ENCODE measurements at places on chromosomes 6 and 20. TPM values are rescaled to one million over a fixed set of nuclear protein-coding genes. Genes with fewer than 3 reads are reported as not detected.

The GGT7 gene
- 12.1 TPM for total RNA-seq

- no peak for DNase-seq
These were observed 146.4 kb upstream of the PROKR2 start for GRCh38 chr20:5463007-5463686.

- no peak for DNase-seq
These were observed 129.2 kb upstream of the AKAP12 start for GRCh38 chr6:151110576-151110905.

- no peak for DNase-seq
These were observed 62.7 kb upstream of the ELOVL5 start for GRCh38 chr6:53411451-53411850.

DNA sequence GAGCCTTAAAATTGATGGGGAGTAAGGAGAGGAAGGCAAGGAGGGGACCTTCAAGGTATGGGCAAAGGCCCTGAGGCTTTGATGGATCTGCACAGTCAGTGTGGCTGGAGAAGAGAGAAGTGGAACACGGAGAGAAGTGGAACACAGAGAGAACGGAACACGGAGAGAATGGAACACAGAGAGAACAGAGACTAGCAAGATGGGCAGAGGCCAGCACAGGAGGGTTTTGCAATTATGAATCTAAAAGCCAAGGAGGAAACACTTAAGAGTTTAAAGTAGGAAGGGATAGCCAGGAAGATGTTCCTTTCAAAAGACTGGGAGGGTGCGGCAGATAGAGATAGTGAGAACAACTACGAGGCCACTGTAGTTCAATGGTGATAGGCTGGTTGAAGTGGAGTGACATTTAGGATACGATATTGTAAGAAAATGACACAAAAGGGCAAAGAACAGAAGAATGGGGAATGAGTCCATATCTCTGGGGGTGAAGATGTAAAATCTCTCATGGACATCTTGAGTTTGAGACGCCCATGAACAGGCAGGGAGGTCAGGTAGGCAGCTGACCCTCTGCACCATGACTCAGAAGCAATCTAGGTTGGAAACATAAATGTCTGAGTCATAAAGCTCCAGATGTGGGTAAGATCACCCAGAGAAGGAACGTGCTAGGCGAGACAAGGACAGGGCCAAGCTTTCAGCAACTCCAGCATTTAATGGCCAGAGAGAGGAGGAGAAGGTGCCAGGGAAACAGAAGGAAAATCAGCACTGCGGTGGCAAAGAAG lies 25.4 kb downstream of the ZMYND8 start:
- no peak for DNase-seq

DNA sequence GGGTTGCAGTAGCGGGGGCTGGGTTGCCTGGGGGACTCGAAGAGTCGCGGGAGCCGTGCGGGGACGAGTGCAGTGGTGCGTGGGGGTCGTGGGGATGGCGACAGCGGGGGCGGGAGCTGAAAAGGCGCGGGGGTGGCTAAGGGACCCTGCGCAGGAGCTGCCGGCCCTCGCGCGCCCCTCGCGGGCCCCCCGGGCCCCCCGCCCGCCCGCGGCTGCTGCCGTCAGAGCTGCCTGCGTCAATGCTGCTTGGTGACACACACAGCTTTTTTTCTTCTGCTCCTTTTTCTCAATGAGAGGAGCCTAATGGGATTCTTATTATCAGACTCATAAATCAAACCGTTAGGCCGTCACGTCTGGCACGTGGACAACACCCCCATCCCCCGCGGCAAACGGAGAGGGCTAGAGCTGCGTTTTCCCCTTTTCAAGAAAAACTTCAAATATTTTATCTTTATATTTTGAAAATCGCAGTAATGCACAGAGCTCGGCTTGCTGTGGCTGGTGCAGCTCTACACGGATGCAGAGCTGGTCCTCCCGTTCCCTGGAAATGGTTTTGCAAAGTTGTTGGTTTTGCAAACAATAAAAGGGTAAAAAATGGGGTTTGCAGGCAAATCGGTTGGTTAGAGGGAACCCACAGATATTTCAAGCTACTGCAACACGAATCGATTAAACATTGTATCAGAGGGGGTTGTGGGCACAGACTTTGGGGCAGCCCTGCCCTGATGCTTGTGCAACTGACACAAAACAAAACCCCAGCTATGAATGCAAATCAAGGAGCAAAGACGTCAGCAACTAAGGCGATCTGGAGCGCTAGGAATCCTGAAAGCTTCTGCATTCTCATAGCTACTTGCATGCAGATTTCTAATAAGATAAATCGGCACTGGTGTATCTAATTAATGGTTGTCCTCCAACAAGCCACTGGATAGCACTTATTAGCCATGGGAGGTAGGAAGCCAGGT lies 161.4 kb downstream of the TBXT start:
- DNase-seq = no peak

The MARCKS gene
- 8.6 TPM for total RNA-seq

- DNase-seq = no peak
These were observed 83.9 kb downstream of the SOD2 start for GRCh38 chr6:159608961-159609651.

The CLPSL2 gene
- total RNA-seq = not detected

GRCh38 chr6:64777941-64778785 lies 928.9 kb downstream of the EYS start:
- no peak for DNase-seq

DNA sequence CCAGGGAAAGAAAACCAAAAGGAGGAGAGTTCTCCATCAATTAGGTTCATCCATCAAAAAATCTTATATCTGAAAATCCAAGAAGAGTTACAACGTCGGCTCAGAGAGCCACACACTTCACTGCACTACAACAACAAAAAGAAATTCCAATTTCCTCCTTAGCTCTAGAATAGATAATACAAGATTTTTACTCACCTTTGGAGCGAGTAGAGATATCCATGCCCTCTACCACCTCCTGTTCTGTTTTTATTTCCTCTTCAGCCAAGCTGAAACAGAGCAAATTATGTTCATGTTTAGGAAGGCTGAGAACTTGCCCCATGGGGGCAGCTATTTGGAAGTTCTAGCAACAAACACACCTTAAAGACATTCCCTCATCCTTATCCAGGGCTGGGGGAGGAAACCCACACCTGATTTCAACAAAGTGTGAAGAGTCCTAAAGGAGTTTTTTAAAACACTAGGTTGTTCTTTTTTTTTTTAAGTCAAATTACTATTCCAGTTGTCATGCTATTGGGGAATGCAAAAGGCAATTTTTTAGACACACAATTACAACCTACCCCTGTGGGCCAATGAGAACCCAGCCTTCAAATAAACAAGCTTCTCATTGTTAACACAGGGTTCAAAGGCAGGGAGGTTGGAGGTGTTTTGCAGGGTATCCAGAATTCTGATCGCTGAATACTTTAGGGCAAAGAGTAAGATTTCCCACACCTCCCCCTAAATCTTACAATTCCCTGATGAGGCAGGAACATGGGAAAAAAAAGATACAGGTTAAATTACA lies 8.7 kb downstream of the ZMYND8 start:
- no peak for DNase-seq

GRCh38 chr6:122412001-122412400 lies 12.5 kb downstream of the HSF2 start:
- DNase-seq = no peak

DNA sequence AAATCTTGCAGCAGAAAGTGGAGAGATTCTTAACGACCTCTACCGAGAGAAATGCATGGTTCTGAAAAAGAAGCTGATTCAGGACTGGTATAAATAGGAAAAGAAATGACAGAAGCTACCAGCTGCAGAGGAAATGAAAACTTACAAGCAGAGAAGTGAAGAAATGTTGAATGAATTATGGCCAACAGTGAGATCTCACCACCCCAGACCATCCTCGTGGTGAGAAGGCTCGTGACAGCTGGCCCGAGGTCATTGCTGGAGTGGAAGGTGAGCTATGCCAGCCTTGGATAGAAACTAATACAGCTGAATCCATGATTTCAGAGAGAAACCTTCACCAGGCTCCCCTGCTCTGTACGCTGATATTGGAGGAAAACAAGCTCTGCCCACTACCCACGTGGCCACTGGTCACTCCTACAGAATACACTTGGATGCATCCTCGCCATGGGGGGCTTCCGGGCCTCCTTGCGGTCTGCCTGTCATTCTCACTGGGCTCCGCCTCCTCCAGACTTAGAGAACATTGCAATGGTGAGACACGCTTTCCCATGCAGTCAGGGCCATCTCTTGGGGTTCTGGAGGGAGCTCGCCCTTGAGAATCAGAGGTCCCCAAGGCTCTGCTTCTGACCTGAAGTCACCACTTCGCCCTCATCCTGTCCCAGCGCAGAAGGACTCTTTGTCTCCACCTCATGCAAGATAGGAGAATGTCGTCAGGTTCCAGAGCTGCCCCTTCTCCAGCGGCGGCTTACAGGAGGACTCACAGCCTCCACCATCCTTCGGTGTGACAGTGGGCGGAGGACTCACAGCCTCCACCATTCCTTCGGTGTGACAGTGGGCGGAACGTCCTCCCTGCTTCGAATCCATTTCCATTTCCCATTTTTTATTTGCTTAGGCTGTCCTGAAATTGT lies 10.6 kb upstream of the TUBB2B start:
- DNase-seq = no peak

DNA sequence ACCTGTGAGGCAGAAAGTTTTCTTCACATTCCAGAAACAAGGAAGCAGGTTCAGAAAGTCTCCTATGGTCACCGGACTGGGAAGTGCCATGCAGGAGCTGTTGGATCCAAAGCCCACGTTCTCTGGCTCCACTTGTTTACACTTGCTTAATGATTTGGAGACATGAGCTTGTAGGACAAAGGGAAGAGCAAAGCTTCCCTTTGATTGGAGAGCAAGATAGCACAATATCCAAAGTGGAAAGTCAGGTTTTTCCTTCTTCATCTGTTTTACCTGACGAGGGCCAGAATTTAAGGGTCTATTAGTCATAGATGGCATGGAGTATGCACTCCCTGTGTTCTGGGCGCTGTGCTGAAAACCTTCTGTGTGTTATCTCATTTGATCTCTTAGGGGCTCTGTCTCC lies 81.2 kb downstream of the PDE7B start:
- DNase-seq = no peak

- DNase-seq = no peak
These were observed 6.8 kb downstream of the ADNP start for GRCh38 chr20:50924261-50924920.

- DNase-seq = no peak
These were observed 297.6 kb downstream of the CDH26 start for GRCh38 chr20:60255866-60256265.

The DAAM2 gene
- total RNA-seq = not detected

DNA sequence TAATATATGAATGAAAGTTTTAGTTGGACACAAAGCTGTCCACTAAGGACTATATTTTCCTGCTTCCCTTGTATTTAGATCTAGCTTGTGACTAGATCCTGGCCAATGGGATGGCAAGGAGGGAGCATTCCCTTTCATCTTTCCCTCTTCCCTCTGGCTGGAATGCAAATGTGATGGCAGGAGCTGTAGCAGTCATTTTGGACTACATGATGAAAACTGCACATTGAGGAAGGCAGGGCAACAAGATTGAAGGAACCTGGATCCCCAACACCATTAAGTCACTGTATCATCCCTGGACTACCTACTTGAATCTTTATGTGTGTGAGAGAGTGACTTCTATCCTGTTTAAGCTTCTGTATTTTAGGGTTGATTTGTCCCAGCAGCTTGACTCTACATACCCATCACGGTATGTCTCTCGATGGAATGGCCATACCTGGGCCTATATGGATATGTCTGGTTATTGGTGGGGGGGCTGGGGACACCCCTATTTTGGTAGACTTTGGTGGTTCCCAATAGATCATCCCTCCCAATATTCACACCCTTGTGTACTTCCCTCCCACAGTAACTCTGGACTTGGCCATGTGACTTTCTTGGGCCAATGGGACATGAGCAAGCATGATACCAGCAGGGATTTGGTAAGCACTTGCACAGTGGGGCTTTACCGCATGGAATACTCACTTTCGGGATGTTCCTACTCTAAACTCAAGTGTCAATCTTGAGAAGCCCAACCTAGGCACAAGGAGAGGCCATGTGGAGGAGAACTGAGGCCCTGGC lies 128.5 kb downstream of the VEGFA start:
- no peak for DNase-seq

DNA sequence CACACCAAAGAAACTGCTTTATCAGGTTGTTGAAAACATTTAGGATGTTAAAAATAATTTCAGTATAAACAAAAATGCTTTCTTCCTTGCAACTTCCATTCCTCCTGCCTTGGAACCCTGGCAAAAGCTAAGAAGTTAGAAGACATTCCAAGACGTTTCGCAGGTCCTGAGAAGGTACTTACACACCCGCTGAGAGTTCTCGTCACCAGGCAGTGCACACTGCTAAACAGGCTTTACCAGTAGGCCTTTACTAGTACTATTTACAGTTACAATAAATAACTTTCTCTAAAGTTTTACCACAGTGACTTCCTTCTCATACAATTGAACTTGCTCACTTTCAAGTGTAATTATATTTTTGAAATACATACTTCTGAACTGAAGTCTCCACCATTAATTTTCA lies 81.4 kb upstream of the RPS6KA2 start:
- DNase-seq = no peak

DNA sequence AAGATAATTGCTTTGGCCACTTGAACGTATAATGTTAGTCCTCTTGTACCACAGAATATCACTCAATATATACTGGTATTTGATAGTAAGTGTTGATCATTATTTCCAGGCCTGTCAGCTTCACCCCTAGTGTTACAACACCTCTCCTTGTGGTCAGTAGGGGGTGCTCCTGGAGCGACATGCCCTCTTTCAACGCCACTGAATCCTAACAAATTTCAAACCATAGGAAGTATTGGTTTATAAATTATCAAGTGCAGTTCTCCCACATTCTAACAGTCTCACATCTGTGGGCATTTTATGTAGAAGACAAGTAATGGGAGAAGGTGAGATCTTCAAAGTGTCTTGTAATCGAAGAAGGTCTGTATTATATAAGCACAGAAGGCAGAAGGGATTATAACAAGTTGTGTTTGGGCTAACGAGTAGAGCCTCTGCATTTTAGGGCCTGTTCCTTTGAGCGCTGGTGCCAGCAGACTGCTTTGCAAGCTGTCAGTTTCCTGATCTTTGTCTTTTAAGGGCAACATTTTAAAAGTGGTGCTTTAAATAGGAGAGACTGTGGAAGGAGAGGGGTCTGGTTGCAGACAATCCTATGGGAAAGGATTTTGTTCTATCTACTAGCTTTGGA lies 57.1 kb upstream of the CEP162 start:
- no peak for DNase-seq

The GABRR1 gene
- total RNA-seq = 0.07 TPM

GRCh38 chr20:7327810-7328209 lies 560.3 kb downstream of the BMP2 start:
- no peak for DNase-seq

The SMOC2 gene
- not detected for total RNA-seq

- peak; percentile 72 for DNase-seq
These were observed 598 bp downstream of the HLA-B start for GRCh38 chr6:31356216-31356945.

DNA sequence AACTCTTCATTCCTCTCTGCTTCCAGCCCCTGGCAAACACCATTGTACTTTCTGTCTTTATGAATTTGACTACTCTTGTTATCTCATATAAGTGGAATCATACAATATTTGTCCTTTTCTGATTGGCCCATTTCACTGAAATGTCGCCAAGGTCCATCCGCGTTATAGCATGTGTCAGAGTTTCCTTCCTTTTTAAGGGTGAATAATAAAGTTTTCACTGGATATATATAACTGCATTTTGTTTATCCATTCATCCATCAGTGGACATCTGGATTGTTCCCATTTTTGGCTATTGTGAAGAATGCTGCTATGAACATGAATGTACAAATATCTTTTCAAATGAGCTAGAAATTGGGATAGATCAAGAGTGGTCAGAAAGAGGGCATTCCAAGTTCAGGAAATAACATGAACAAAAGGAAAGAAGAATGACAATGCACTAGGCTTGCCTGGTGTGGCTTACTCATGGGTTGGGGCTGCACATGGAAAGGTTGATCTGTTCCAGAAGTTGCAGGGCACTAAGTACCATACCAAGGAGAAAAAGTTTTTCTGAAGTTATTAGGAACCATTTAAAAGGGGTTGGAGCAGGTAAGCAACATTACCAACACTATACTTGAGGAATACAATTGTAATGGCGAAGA lies 10.0 kb upstream of the L3MBTL3 start:
- DNase-seq = no peak
